ENCODE measurements at places on chromosomes 7 and 10. TPM values are rescaled to one million over a fixed set of nuclear protein-coding genes. Genes with fewer than 3 reads are reported as not detected.

- H3K36me3 ChIP-seq: no peaks in the 10 kb centered on the region
- H3K4me1 ChIP-seq: peaks cover 1% of the 10 kb centered on the region
- no peak overlapping the region for H3K4me3 ChIP-seq
- H3K27ac ChIP-seq: no peak overlapping the region
These were observed 33.3 kb upstream of the XPNPEP1 start for GRCh38 chr10:109956454-109957091.

DNA sequence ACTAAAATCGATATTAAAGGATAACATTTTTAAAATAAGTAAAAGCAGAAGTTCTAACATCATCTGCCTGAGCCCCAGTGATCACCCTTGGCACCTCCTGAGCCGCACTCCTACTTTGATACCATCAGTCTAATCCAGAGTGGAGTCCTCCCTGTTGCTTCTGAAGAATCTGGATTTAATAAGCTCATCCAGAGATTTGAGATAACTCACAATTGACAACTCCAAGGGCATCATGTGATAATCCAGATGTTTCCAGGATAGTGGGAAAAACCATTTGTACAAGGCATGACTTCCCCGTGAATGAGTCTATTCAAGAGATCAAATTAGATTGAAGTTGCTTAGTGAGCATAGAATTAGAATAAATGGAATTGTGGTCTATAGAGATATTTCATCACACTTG lies 475.8 kb upstream of the C7orf33 start:
- H3K27ac ChIP-seq: no peak overlapping the region
- H3K27me3 ChIP-seq: no peaks in the 10 kb centered on the region
- H3K4me1 ChIP-seq: no peaks in the 10 kb centered on the region
- DNase-seq: no peak
- H3K36me3 ChIP-seq: no peaks in the 10 kb centered on the region

- H3K4me3 ChIP-seq: peak overlapping the region; percentile 83
- H3K27me3 ChIP-seq: no peaks in the 10 kb centered on the region
- no peaks in the 10 kb centered on the region for H3K36me3 ChIP-seq
- H3K4me1 ChIP-seq: peaks cover 13% of the 10 kb centered on the region
- H3K27ac ChIP-seq: peak overlapping the region; percentile 75
These were observed 107.3 kb downstream of the SNX10 start for GRCh38 chr7:26398756-26399509.

DNA sequence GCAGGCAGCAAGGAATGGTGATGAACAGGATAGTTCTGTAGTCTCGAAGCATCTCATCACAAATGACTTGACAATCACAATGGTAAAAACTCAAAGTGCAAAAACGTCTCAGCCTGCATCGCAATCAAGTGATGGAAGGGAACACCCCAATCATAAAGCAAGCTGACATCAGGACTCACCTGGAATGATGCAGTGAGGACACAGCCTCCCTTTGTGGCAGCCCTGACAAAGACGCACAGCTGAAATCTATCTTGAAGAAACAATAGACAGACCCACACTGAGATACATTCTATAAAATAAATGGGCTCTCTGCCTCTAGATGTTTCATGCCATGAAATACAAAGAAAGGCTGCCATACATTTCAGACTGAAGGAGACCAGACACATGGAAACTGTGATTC lies 748.0 kb upstream of the IGFBP3 start:
- no peaks in the 10 kb centered on the region for H3K27me3 ChIP-seq
- DNase-seq: no peak
- H3K36me3 ChIP-seq: no peaks in the 10 kb centered on the region
- H3K4me1 ChIP-seq: no peaks in the 10 kb centered on the region
- H3K27ac ChIP-seq: no peak overlapping the region

GRCh38 chr10:118106426-118106825 lies 59.7 kb upstream of the RAB11FIP2 start:
- H3K27ac ChIP-seq: no peak overlapping the region
- no peak for DNase-seq
- no peaks in the 10 kb centered on the region for H3K4me1 ChIP-seq
- H3K4me3 ChIP-seq: no peak overlapping the region

The DMBT1 gene
- total RNA-seq: not detected

GRCh38 chr10:44468525-44468924 lies 83.6 kb upstream of the CXCL12 start:
- no peak overlapping the region for H3K4me3 ChIP-seq
- H3K4me1 ChIP-seq: no peaks in the 10 kb centered on the region
- no peak overlapping the region for H3K27ac ChIP-seq
- no peak for DNase-seq
- H3K27me3 ChIP-seq: peaks cover 7% of the 10 kb centered on the region

- DNase-seq: no peak
- H3K36me3 ChIP-seq: no peaks in the 10 kb centered on the region
- H3K4me3 ChIP-seq: no peak overlapping the region
These were observed 486.5 kb downstream of the CALN1 start for GRCh38 chr7:71925663-71926062.

DNA sequence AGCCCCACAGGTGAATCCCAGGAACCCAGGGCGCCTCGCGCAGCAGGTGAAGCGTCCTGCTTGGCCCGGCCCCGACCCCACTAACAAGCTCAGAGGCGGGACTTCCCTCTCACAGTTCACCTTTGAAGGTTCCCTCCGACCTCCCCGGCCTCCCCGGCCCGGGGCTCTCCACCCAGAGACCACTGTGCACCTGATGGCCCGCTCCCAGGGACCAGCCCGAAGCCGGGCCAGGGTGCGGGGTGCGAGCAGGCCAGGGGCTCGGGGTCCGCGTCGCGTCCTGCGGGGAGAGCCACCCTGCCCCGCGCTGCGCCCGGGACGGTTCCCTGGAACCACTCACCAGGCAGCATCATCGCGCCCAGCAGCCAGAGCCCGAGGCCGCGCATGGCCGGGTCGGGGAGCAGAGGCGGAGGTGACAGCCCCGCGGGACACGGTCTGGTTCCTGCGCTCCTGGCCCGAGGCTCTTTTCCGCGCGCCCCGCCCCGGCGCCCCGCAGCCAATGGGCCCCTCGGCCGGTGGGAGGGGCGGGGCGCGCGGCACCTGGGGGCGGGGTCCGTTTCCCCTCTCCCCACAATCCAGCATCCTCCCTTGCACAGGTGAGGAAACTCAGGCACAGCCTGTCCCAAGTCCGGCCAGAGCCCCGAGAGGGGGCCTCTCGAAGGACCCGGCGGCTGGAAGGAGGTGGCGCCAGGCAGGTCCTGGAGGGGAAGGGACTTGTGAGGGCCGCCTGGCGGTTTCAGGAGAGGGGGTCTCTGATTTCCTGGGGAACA lies at the start of gene ADAM8:
Gene ADAM8 (minus strand): TSS at position 434 of the 767 bp plus-strand sequence. CDS start 51 bp downstream, at position 383.
- no peak for DNase-seq
- H3K27me3 ChIP-seq: peaks cover 42% of the 10 kb centered on the region
- H3K4me3 ChIP-seq: peak within 1 kb of the TSS; percentile 19
- H3K27ac ChIP-seq: no peak within 1 kb of the TSS
- H3K36me3 ChIP-seq: peaks cover 32% of the 10 kb centered on the region
- H3K4me1 ChIP-seq: peaks cover 15% of the 10 kb centered on the region

The EVX1 gene
- total RNA-seq: not detected

The IFIT1B gene
- total RNA-seq: not detected

The HOXA6 gene
- total RNA-seq: 0.66 TPM

DNA sequence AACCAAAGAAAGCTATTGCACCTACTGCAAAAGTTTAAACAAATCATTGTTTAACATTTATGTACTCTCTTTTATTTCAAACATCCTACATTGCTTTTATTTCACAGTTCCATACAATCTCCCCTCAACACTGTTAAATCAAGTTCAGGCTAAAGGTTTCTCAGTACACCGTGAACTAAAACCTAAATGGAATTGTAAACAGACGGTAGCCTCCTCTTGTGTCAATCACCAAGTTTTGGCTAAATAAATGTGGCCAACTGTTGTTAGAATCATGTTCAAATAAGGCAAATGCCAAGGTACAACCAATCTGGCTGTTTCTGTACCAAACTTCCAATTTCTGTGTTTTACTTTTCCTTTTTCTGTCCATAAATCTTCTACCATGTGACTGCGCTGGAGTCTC lies 723.7 kb upstream of the LRRTM3 start:
- H3K27me3 ChIP-seq: no peaks in the 10 kb centered on the region
- no peaks in the 10 kb centered on the region for H3K4me1 ChIP-seq
- DNase-seq: no peak
- H3K27ac ChIP-seq: no peak overlapping the region
- no peak overlapping the region for H3K4me3 ChIP-seq

- H3K4me1 ChIP-seq: peaks cover 6% of the 10 kb centered on the region
- no peak overlapping the region for H3K4me3 ChIP-seq
- no peak for DNase-seq
- no peak overlapping the region for H3K27ac ChIP-seq
- H3K27me3 ChIP-seq: no peaks in the 10 kb centered on the region
These were observed 129.3 kb downstream of the PKD1L1 start for GRCh38 chr7:47818796-47819606.

The PSD gene
- 268 TPM for total RNA-seq
